NCI-H1092 treated with DMSO at 0.1 percent for 48 hours (cell line): ENCODE measurements at places on chromosomes 2 and 18.

GRCh38 chr2:215833531-215834162, 179.7 kb downstream of the MREG start:
- peak; percentile 40 for DNase-seq

DNA sequence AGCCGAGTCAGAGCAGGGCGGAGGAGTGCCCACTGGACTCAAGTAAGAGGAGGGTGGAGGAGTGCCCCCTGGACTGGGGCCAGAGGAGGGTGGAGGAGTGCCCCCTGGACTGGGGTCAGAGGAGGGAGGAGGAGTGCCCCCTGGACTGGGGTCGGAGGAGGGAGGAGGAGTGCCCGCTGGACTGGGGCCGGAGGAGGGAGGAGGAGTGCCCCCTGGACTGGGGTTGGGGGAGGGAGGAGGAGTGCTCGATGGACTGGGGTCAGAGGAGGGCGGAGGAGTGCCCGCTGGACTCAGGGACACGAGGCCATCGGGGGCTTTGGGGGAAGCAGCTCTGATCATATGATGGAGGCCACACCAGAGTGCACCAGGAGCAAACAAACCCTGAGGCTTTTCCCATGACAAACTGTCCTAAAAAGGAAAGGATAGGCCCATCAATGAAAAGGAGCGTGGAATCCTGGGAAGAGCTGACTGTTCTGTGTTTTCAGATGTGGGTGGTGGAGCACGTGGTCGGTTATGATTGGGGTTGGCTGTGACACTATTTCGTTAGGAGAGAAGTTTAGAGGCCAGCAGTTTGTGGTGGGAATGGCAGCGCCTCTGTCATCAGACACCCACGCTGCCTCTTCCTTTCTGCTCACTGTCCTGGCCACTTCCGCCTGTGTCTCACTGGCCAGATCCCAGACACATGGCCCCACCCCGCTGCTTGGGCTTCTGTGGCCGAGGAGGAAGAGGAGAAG, 24.5 kb upstream of the HPCAL1 start:
- DNase-seq = no peak

- DNase-seq = peak; percentile 2
These were observed 1139.4 kb upstream of the GYPC start for GRCh38 chr2:125516496-125517109.

DNA sequence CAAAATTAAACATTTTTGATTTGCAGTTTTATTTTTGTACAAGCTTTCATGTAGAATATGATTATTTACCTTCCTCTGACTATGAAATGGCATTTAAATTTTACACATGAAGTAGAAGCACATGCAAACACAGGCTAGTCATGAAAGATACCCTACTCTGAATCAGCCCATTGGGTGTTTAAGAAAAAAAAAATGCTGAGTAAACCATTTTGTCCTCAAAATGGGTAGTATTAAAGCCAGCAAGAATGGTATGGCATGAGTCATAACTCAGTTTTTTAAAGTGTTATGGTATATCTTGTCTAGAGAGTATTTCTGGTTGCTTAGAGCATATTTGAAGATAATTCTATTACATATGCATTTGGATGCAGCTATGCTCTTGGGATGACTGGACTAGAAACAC, 55.0 kb downstream of the PKP4 start:
- no peak for DNase-seq

- DNase-seq = no peak
These were observed 105.8 kb downstream of the PLB1 start for GRCh38 chr2:28601616-28602015.

GRCh38 chr2:103292573-103292972, 530.7 kb downstream of the TMEM182 start:
- no peak for DNase-seq
